ENCODE measurements at places on chromosomes 4 and X.
A peak's percentile ranks its signal among the peaks of the same experiment; 100 is the strongest.

GRCh38 chr4:86942185-86942666 is 7.4 kb downstream of the AFF1 start:
- no peak for DNase-seq

GRCh38 chrX:47145395-47146120 is 537 bp downstream of the RBM10 start:
- DNase-seq = no peak

DNA sequence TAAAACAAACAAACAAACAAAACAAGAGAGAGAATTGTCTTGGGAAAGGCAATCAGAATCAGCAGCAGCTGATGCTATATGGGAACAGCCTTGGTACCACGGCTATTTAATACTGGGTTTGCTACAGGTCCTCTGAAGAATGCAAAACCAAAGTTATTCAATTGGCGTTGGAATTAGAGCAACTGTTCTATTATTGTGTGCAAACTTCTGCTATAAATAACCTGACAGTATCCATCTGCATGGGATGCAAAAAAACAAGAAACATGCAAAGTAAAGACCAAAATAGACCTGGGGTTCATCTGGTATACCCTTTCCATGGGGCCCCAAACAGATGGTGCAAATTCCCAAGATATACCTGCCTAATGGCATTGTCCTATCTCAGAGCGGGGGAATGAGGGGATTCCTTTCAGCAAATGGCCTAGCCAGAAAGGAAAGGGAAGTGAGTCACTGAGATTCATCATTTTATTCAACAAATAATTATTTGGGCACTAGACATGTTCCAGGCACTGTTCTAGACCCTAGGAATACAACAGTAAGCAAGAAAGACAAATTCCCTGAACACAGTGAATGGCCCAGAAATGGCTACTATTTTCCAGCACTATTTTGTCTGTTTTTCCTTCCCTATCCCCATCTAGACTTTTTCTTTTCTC is 268.9 kb downstream of the FBXW7 start:
- DNase-seq = no peak

DNA sequence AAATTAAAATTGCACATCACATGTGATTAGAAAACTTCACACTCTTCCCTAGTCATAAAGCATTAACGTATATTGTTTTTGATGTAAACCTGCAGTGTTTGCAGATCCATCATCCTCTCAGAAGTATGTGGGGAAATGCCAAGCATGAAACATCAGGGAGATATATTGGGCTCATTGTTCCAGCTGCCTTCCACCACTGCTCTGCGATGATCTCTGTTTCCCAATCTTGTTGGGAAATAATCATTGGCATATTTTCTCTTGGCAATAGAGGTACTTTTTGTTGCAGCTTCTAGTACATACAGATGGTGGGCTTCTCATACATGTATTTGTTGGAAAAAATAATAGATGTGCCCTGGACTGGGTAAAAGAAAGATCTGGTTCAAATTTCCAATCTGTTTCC is 466.3 kb upstream of the HS3ST1 start:
- no peak for DNase-seq

- DNase-seq = no peak
Observed at GRCh38 chr4:185352741-185353140, 43.0 kb downstream of the LRP2BP start.

- DNase-seq = no peak
Observed at GRCh38 chr4:174222266-174222872, 61.1 kb downstream of the FBXO8 start.

DNA sequence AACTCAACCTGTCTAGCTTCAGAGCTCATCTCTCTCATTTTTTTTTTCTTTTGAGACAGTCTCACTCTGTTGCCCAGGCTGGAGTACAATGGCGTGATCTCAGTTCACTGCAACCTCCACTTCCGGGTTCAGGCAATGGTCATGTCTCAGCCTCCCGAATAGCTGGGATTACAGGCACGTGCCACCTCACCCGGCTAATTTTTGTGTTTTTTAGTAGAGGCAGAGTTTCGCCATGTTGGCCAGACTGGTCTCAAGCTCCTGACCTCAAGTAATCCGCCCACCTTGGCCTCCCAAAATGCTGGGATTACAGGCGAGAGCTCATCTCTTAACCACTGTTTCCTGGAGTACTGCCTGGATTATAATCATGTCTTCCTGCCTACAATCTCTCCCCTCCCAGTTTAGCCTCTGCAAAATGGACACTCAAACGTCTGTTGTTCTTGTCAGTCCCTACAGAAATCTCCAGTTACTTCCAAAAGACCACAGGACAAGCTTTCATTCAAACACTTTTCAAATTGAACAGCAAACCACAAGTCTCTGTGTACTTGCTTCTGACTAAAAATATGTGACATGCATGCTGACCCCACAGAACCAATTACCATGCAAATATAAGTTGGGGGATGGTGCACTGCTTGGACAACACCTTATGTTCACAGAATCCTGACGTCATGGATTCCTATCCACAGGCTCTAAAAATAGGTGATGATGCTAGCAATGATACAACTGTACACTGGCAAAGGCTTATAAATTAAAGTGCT is 137.2 kb downstream of the SH3KBP1 start:
- no peak for DNase-seq

GRCh38 chr4:1360423-1361283 is 13.6 kb downstream of the UVSSA start:
- peak; percentile 29 for DNase-seq

Data from fibroblast of skin of left quadriceps (primary cell).